ENCODE measurements at places on chromosomes 1 and 21.

DNA sequence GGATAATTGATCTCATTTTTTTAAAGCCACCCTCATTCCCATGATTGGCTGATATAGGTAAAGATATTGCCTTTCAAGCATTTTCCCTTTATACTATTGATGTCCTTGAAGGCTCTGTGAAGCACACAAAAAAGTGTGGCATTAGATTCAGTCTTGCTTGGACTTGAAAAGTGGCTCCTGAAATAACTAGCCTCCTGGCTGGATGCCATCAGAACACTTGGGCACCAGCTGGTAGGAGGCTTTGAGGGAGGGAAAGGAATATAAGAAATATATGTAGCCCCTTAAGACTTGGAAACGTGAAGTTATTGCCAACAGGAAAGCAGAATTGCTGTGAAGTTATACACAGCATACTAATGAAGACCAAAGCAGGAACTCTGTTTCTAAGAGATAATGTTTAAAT lies 14.1 kb downstream of the MTR start:
- no peak for DNase-seq

- no peak for DNase-seq
Observed at GRCh38 chr21:35428489-35428888, 379.4 kb upstream of the RUNX1 start.

GRCh38 chr1:47298025-47298699 lies 15.8 kb downstream of the STIL start:
- DNase-seq, result no peak

DNA sequence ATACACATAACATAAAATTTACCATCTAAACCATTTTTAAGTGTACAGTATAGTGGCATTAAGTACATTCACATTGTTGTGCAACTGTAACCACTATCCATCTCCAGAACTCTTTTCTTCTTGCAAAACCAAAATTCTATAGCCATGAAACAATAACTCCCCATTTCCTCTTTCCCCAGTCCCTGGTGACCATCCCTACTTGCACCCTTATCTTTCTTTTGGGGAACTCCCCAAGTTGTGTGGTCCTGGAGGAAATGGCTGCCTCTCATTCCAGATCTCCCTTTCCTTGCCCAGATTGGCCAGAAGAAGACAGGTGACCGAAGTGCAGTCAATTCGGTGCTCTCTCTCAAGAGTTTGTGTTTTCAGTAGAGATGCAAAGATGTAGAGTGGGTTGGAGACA lies 389.6 kb upstream of the C1orf87 start:
- DNase-seq, result no peak

DNA sequence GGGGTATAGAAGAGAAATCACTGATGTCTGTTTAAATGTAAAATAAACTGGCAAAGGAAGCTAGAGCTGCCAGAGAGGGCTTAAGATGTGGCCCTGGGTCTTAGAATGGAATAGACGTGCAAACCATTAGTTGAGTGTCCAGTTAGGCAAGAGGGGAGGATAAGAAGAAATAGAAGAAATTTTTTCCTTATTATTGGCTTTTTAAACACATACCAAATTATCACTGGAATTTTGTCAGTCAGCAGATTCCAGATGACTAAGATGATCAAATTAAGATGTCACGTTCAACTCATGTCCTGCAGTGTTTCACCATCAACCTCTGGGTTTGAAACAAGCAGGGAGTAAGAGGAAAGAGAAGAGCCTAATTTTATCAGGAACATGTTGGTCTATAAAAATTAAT lies 71.6 kb upstream of the C1orf21 start:
- no peak for DNase-seq

DNA sequence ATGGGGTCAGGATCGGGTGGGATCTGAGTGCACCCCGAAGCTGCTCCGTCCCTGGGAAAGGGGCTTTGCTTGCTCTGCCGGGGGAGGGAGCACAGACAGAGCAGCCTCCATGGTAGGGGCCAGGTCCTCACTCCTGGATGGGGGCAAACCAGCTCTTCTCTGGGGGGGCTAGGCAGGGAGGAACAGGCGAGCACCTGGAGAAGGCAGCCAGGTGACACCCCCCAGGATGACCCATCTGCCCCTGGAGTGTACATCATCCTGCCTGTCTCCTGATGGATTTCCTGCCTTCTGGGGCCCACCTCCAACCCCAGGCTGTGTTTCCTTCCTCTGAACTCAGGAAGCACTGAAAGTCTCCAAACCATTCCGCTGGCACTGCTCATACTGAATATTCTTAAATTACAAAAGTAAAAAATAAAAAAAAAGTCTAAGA lies 248.0 kb downstream of the RHOU start:
- DNase-seq, result no peak

DNA sequence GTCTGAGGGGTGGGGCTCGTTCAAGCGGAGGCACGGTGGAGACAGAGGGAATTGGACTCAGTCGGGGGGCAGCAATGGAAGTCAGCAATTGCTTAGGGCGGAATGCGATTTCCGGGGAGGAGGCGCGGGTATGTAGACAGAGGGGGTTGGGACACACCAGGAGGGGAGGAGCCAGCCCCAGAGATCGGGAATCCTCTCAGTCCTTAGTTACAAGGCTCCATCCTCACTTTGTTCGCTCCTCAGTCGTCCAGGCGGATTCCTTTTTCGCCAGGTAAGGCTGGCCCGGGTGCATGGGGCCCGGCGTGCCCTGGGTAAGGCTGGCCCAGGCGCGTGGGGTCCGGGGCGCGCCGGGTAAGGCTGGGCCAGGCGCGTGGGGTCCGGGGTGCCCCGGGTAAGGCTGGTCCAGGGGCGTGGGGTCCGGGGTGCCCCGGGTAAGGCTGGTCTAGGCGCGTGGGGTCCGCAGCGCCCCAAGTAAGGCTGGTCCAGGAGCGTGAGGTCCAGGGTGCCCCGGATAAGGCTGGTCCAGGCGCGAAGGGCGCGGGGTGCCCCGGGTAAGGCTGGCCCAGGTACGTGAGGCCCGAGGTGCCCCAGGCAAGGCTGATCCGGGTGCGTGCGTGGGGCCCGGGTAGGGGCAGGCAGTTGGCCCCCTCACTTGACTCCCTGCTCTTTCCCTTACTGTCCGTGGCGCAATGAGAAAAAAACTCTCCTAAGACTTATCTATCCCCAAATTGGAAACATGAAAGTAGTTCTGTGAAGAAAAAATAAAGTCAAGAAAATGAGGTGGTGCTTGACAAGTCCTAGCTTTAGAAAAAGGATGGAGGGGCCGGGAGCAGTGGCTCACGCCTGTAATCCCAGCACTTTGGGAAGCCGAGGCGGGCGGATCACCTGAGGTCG lies at the start of gene L1TD1:
Gene L1TD1 (plus strand): TSS at position 199 of the 894 bp plus-strand sequence. CDS start 11,780 bp downstream, outside the sequence.
- no peak for DNase-seq

DNA sequence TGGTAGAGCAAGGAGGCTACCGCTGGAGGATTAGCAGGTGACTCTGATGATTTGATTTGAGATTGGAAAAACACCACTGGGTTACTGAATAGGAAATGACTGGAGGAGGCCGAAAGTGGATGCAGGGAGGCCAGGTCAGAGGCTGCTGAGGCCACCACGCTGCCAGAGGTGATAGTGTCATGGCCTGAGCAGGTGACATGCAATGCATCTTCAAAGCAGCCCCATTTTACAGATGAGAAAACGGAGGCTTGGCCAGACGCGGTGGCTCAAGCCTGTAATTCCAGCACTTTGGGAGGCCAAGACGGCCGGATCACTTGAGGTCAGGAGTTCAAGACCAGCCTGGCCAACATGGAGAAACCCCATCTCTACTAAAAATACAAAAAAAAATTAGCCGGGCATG lies 12.8 kb downstream of the C1orf167 start:
- no peak for DNase-seq

DNA sequence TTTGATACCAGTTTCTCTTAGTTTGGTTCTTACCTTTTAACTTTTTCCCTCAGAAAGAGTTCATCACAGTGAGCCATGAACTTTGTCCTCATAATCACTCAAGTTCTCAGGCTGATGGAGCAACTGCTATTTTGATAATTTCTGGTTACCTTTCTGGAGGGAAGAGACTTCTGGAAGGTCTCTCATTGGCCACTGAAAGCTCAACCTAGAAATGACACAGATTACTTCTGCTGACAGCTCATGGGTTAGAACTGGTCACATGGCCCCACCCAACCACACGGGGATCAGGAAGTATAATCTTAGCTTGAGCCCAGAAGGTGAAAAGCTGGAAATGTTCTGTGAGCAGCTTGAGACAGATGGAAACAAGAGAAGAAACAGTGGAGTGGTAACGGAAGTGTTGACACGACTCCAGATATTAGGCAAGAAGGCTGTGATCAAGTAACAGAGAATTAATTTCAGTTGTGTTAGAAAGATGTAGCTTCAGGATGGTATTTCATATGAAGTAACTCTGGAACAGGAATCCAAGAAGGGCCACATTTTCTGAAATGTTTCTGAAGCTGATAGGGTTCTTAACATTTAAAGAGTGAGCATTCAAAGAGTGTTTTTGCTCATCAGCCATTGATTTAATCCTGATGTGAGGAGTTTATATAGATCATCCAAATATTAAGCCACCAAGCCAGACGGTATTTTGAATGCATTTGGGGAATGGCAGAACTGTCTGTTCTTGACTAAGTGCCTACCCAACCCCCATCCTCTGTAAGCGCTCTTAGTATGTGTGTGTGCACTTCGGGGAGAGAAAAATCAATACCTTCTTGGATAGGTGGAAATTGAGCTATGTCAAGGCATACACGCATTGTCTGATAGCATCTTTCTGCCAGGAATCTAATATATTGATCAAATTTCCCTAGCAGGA lies 21.9 kb upstream of the XPR1 start:
- DNase-seq, result no peak

DNA sequence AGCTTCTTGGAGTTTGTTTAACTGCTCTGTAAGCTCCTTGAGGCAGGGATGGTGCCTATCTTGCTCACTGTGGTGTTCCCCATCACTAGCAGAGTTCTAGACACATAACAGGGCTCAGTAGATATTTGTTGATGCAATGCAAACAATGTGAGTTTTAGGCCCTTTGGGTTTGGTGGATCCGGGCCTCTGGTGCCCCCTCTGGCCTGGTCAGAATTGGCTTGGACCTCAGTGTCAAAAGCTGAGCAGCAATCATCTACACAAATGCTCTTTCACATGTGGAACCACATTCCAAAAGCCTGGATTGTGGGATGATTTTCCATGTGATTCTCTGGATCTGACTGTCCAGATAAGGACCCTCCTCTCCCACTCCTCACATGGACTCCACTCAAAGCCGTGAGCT lies 53.4 kb upstream of the BCAR3 start:
- DNase-seq, result no peak

- DNase-seq, result no peak
Observed at GRCh38 chr1:168419736-168420135, 124.1 kb downstream of the XCL2 start.

All from GM18507 (cell line).